Suppressor macrophage treated with lipopolysaccharide for 4 hours (primary cell): ENCODE measurements at places on chromosomes 13 and 19.

DNA sequence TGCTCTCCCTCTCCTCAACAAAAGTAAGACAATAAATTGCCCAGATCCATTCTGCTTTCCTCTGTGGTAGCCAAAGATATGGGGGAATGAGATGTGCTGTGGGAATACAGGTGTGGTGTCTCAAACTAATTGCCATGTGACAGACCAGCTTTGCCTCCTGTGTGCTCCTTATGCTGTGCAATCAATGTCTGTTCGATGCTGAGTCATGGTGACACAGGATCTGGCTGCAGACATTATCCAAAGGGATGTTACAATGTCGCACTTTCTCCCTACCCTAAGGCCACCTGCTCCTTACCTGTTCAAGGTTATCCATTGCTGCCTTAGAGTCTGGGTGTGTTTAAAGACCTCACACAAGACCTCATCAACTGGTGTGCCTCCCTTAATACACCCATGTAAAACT is 32.5 kb downstream of the FGF14 start:
- no peak for DNase-seq

- DNase-seq = no peak
Measured at GRCh38 chr13:31955741-31956140, 75.8 kb upstream of the FRY start.

DNA sequence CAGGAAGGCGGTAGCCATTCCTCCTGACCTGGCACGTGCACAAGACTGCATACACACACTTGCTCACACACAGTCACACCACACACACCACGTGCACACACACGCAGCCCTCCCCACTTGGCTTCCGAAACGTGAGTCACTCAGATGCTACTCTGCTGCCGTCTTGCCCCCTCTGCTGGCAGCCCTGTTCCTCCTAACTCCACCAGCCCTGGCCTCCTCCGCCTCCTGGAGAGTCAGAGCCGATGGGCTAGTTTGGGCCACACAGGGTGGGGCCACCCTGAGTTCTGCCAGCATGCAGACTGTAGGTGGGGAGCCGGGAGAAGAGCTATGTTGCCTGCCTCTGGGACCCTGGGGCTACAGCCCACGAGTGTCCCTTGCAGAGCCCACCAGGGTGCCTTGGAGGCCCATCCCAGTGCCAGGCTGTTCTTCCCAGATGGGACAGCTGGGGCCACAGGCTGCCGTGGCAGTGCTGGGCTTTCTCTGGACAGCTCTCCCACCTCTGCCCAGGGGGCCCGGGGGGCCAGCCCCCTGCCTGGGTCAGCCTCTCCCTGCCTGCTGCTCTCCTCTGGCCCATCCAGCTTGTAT is 12.1 kb downstream of the PIN1 start:
- DNase-seq = peak; percentile 16

- DNase-seq = peak; percentile 21
Measured at GRCh38 chr13:33543631-33544265, 258.2 kb upstream of the STARD13 start.

DNA sequence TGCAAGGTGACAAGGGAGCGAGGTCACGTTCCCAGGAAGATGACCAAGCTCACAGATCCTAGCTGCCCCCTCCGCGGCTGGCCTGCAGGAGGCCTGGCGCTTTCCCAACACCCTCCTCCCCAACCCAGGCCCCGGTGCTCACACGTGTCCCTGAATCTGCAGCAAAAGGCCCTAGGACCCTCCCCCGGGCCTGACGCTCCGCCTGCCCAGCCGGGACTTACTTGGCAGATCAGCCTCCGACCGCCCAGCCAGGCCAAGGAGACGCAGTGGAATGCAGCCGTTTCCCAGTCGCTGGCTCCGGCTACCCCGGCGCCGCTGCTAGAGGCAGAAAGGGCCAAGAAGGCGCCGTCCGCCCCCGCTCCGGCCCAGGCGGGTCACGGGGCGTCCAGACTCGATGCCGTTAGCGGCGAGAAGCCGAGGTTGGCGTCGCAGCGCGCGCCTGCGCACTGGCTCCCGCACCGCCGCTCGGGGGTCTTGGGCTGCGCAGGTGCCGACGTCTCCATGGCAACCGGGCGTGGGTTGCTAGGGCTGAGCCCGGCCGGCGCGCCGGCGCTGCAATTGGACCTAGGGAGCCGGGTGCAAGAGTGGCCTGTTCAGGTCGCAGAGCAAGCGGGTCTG is at the start of gene PNMA8A:
Gene PNMA8A, minus strand, starts transcription at position 448 of the 618 bp plus-strand sequence. CDS start 528 bp downstream, outside the sequence.
- peak; percentile 27 for DNase-seq

- no peak for DNase-seq
Measured at GRCh38 chr13:37651891-37652290, 53.3 kb upstream of the POSTN start.

- DNase-seq = no peak
Measured at GRCh38 chr13:66399873-66400272, 830.3 kb downstream of the PCDH9 start.

DNA sequence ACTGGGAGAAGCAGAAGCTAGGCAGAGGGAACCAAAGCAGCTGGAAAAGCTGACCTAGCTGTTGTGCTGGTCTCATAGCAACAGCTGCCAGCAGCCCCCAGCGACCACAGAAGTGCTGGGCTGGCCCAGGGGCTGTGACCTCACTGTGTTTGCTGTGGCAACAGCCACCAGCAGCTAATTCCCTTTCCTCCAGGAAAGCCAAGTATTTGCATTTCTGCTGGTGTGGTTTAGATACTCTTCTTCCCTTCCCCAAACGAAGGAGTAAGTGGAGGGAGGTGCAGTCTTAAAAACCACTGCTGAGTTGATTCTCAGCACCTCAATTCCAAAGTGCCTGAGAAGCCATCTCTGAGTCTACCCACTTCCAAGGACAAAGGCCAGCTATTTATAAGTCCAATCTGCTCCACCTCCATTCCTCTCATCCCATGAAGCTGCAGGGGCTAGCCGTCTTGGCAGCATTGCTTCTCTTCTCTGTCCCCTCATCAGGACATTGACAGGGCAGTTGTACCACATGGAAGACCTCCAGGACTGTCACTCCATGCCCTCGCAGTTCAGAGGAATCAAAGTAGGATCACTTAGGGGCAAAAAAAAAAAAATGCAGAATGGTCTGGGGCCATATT is 11.5 kb upstream of the CCDC97 start:
- DNase-seq = peak; percentile 87

DNA sequence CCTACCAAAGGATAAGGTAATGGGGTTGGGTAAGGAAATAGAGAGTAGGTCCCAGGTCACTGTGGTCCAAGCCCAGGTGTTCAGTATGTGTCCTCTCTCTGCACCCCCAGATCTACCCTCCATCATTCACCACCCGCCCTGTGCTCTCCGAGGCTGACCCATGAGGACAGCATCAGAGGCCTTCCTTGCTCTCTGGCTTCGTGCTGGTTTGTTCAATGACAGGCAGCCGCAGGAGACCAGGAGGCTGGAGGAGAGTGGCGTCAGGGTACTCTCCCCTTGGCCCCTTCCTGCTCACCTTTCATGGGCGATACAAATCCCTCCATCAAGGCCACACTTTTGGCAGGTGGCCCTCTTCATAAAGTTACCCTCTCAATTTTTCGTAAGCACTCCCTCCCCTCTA is 1.7 kb downstream of the TUBA3C start:
- no peak for DNase-seq

DNA sequence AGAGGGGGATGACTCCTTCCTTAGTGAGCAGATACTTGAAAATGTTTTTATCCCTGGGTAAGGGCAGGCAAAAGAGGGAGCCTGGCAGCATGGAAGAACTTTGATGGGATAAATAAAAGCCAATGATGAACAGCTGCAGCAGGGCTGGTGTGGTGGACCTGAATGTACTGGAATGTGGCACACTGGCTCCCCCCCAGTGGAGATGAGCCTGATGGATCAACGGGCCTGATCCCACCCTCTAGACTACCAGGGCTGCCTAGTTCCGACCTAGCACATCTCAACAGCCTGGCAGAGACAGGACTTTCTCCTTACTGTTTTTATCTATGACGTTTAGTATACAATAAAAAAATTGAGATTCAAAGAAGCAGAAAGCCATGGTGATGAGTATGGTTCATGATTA is 20.5 kb downstream of the NLRP11 start:
- no peak for DNase-seq

DNA sequence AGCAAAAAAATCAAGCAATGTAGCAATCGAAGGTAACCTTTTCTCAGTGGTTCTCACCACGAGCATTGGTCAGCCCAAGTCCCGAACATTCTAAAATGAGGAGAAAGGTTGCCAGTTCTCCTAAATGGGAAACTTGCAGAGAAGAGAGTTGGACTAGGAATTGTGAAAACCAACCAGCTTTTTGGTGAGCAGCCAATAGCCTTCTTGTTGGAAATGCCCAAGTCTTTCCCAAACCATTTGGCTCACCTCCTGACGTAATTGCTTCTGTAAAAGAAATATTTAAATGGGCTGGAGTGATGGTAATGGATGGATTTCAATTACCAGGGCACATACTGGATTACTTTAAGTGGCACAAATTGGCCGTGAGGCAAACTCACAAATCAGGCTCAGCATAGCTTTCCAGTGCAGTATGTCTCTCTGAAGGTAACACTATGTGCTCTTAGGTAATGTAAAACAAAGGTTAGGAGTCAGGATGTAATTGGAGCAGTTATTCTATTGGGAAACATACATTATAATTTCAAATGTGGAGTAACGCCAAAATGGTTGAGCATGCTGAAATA is 423.2 kb downstream of the KLF5 start:
- no peak for DNase-seq

DNA sequence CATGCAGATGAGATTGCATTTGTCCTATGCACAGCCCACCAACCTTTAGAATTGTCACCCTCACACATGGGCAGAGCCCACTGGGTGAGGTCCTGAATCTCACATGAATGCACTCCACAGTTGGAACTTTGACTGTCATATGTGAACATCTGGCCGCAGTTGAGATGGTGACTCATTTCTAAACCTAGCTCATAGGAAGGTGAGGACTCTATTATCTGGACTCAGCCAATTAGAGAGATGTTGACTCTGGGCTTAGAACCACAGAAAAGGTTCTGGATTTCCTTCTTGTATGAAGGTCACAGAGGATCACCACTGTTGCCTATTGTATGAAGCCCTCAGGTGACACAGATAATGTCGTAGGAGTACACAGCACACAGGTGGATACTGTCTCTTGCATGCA is 25.6 kb upstream of the ZNF681 start:
- no peak for DNase-seq

DNA sequence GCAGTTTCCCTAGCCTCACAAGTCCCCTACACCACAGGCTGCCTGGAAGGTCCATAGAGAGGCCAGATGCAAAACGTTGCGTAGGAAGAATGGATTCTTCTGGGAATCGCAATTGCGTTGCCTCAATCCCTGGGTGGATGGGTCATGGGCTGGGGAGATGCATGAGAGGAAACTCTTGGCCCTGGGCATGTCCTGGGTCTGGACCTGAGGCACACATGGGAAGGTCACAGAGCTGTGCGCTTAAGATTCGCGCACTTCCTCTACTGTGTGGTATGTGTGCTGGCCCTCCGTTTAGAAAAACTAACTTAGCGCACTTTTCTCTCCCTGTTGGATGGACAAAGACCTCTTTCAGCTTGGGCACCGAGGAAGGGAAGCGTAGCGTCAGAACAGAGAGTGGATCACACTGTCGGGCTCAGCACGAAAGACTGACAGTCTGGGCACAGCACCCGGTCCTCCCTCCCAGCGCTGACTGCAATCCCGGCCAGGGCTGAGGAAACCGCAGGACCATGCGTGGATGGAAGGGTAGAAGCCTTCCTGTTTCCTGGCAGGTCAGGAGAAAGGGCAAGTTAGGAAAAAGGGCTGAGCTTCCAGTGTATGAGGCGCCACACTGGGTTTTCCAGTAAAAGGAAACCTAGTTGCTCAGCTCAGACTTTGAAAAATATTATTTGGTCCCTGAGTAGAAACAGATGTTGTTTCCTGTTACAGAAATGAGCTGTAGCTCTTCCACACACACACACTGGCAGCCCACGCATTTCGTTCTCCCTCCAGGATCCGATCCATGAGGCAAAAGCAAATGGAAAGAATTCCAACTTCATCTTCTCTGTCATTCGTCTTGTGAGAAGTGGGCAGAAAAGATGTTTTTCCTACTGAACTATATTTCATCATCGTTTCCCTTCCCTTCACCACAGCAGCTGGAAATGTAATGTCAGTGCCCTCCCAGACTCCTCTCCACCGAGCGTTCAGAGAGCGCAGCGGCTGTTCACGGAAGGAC is 86.0 kb downstream of the ING1 start:
- peak; percentile 22 for DNase-seq

- no peak for DNase-seq
Measured at GRCh38 chr13:42638101-42638500, 64.1 kb downstream of the TNFSF11 start.

GRCh38 chr13:95564733-95565291 is 12.3 kb downstream of the CLDN10 start:
- peak; percentile 95 for DNase-seq

DNA sequence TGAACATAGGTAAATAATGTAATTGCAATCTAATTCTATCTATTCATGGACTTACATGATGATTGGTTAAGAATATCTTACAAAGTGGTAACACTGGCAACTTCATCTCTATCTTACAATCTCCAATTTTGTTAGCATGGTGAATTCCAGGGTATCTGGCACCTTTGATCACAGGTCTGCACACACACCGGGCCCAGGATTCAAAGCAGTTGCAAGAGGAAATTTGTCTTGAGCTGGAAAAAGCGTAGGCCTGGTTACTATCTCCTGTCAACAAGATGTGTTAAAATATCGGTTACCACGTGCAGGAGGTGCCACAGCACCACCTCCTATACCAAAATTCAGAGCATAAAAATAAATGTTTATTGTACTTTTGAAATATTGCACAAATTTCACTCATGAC is 2428.4 kb downstream of the PCDH9 start:
- no peak for DNase-seq

DNA sequence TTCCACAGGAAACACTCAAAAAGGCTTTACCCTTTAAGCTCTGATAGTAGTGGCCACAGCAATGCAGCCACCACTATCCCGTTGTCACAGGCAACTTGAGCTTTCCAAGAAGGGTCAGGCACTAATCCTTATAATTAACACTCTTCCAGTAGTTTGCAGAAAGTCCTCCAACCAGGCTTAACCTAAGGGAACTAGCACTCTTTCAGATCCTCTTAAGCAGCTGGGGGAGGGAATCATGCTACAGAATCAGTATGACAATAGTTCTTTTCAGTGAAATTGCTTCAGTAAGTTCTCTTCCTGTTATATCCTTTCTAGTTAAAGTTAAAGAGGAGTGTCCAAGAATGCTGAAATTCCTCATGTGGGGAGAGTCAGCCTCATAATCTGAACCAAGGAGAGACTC is 82.2 kb downstream of the TNFSF11 start:
- DNase-seq = no peak

GRCh38 chr19:34231439-34231838 is 22.9 kb upstream of the GARRE1 start:
- DNase-seq = no peak

DNA sequence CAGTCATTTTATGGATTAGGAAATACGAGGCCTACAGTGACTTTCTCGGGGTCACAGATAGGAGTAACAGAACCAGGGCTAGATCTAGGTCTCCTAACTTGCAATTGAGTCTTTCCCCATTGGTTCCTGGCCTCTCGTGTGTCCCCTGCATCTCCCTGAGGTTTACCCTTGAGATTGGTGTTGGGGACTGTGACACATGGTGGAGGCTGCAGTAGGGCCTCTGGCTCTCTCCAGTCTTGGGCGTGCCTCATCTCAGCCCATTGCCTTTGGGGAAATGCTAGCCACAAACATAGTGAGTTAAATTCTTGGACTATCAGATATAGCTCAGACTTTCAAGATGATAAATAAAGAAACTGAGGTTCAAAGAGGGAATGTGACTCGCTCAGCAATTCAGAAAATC is 212.1 kb downstream of the KCNRG start:
- DNase-seq = no peak
